ENCODE measurements at places on chromosomes 6 and 20.

- peak overlapping the region; percentile 49 for H3K27ac ChIP-seq
- DNase-seq = peak; percentile 29
- H3K27me3 ChIP-seq = no peaks in the 10 kb centered on the region
- peaks cover 52% of the 10 kb centered on the region for H3K4me1 ChIP-seq
- no peaks in the 10 kb centered on the region for H3K36me3 ChIP-seq
Measured at GRCh38 chr6:43705996-43706395, 18.4 kb upstream of the MRPS18A start.

- no peaks in the 10 kb centered on the region for H3K27me3 ChIP-seq
- no peak overlapping the region for H3K4me3 ChIP-seq
- H3K36me3 ChIP-seq = no peaks in the 10 kb centered on the region
- DNase-seq = no peak
- H3K27ac ChIP-seq = peak overlapping the region; percentile 60
Measured at GRCh38 chr6:149140910-149141290, 176.6 kb upstream of the TAB2 start.

DNA sequence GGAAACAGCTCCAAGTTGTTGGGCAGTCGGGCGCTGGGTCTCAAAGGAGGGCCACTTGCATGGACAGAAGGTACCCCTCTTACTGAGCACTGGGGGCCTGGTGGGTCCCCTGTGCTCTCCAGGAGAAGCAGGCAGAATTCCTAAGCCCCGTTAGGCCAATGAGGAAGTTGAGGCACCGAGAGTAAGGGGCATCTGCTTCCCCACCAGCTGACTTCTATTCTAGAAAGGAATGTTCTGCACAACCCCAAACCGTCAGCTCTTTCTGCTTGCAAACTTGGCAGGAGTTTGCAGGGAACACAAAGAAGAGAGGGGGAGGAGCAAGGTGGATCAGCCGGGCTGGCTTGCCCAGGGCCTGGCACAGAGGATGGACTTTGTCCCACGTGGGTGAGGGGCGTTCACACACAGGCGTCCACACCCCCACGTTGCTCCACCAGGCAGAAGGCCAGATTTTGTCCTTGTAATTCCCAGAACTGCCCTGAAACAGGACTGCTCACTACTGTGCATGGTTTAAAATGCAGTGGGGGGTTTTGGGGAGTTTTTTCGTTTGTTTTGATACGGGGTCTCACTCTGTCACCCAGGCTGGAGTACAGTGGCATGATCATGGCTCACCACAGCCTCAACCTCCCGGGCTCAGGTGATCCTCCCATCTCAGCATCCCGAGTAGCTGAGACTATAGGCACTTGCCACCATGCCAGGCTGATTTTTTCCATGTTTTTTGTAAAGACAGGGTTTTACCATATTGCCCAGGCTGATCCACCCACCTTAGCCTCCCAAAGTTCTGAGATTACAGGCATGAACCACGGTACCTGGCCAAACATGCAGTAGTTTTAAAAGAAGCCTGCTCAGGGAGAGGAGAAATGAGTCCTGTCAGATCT is 93.3 kb downstream of the SNX5 start:
- H3K36me3 ChIP-seq = no peaks in the 10 kb centered on the region
- peak; percentile 94 for DNase-seq
- no peaks in the 10 kb centered on the region for H3K4me1 ChIP-seq

GRCh38 chr20:50353289-50353961 is 156.8 kb upstream of the PTPN1 start:
- no peaks in the 10 kb centered on the region for H3K36me3 ChIP-seq
- peaks cover 5% of the 10 kb centered on the region for H3K4me1 ChIP-seq
- no peak overlapping the region for H3K4me3 ChIP-seq
- DNase-seq = peak; percentile 51
- H3K27me3 ChIP-seq = no peaks in the 10 kb centered on the region

DNA sequence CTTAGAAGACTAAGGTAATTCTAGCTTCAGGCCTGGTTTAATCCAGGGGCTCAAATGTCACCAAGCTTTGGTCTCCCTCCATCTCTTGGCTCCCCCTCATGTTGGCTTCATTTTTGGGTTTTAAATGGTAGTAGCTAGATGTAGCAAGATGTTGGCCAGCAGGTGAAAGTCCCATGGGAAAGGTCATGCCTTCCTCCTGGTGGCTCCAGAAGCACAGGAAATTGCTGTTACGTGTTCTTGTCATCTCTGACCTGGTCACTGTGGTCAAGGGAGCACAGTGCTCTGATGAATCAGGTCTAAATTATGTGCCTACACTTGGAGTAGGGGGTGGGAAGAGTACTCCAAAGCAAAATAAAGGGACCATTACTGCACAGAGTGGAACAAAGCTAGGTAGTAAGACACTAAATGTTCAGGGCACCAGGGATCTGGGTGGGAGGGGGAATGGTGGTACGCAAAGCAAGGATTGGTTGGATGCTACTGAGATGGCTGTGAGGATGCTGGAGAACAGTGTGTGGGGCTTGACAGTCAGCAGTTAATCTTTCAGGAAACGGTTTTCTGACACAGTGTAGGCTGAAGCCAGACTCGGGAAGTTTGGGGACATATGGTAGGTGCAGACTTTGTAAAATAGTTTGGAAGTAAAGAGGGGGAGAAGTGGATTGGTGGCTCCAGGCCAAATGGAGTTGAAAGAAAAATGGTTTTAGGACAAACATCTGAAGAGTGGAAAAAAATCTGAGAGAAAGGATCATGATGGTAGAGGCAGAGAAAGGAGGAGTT is 30.1 kb downstream of the CDS2 start:
- H3K27ac ChIP-seq = no peak overlapping the region
- H3K4me3 ChIP-seq = no peak overlapping the region
- H3K27me3 ChIP-seq = no peaks in the 10 kb centered on the region
- no peak for DNase-seq

DNA sequence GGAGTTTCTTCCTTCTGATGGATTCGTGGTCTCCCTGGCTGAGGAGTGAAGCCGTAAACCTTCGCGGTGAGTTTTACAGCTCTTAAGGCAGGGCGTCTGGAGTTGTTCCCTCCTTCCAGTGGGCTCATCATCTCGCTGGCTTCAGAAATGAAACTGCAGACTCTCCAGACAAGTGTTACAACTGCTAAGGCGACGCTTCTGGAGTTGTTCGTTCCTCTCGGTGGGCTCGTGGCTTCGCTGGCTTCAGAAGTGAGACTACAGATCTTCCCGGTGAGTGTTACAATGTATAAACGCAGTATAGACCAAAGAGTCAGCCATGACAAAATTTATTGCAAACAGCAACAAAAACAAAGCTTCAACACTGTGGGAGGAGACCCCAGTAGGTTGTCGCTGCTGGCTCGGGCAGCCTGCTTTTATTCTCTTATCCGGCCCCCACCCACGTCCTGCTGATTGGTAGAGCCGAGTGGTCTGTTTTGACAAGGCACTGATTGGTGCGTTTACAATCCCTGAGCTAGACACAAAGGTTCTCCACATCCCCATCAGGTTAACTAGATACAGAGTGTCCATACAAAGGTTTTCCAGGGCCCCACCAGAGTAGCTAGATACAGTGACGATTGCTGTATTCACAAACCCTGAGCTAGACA is 113.2 kb downstream of the GPX5 start:
- H3K4me3 ChIP-seq = no peak overlapping the region
- no peak overlapping the region for H3K27ac ChIP-seq
- no peaks in the 10 kb centered on the region for H3K27me3 ChIP-seq
- no peak for DNase-seq

- no peak for DNase-seq
- H3K36me3 ChIP-seq = no peaks in the 10 kb centered on the region
- H3K27me3 ChIP-seq = no peaks in the 10 kb centered on the region
- H3K4me1 ChIP-seq = no peaks in the 10 kb centered on the region
Measured at GRCh38 chr6:118630923-118631322, 20.5 kb downstream of the CEP85L start.

DNA sequence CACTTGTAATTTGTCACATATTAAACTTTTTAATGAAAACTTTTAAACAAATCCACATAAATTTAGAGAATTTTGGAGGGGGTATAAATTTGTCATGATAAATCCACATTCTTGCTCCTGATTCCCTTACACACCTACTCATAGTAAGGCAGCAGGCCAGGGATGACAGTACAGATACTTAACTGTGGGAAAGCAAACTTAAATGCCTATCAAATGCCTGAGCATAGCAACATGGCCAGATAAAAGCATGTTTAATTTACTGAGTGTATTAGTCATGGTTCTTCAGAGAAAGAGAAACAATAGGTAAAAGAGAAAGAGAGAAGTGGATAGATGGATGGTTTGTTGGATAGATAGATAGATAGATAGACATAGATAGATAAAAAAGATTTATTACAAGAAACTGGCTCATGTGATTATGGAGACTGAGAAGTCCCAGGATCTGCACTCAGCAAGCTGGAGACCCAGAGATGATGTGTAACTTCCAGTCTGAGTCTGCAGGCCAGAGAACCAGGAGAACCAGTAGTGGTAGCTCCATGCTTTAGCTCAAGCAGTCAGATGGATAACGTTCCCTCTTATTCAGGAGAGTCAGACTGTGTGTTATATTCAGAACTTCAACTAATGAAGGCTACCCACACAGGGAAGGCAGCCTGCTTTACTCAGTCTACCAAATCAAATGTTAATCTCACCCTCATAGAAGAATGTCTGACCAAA is 15.9 kb upstream of the ADGRF1 start:
- H3K4me1 ChIP-seq = no peaks in the 10 kb centered on the region
- no peak overlapping the region for H3K4me3 ChIP-seq
- H3K27ac ChIP-seq = no peak overlapping the region
- DNase-seq = no peak
